Ecto neural progenitor cell (in vitro differentiated cells): ENCODE measurements at places on chromosomes 3 and 15.

DNA sequence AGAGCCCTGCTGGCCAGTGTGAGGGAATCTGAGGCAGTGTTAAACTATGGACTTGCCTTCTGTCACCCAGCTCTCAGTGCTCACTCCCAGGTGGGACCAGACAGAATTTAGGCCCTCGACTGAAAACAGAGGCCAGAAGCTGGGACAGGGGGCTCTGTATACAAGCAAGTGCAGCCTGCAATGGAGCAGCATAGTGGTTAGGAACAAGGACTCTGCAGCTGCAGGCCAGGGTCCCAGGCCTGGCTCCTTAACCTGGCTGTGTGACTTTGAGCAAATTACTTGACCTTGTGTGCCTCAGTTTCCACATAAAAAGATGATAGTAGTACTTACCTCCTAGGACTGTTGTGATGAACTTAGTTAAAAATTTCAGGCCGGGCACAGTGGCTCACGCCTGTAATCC, 39.8 kb downstream of the CMTM7 start:
- no peak for DNase-seq

- DNase-seq, result no peak
Measured at GRCh38 chr15:75947092-75947491, 43.4 kb downstream of the FBXO22 start.

GRCh38 chr15:83549623-83550022, 102.5 kb downstream of the SH3GL3 start:
- no peak for DNase-seq

- no peak for DNase-seq
Measured at GRCh38 chr3:59185591-59186369, 136.0 kb upstream of the CFAP20DC start.

DNA sequence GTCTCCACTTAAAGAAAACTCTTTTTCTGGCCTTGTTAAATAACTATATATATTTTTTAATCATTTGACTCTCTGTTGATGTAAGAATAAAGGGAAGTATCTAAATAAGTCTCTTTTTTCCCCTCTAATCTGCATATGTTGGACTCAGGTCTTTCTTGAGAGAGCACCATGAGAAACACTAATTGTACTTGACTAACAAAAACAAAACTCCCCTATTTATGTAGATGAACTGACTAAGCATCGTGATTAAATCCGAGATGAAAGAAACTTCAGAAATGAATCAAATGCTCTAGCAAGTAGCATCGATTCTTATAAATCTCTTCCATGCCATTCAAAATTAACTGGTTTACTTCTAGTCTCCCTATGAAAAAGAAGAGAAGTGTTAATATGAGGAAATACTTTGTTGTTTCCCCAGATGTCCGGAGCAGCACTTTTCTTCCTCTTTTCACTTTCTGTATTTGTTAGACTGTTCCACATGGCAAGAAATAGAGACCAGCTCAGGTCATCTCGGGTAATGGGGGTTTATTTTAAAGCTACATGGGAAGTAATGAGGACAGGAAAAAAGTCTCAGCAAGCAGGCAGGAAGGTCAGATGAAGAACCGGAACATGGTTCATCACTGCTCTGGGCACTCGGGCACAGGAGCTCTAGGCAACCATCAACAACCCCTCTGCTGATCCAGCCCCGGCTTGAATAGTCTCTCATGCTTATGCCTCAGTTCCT, 288.3 kb downstream of the CNTN6 start:
- DNase-seq, result no peak

DNA sequence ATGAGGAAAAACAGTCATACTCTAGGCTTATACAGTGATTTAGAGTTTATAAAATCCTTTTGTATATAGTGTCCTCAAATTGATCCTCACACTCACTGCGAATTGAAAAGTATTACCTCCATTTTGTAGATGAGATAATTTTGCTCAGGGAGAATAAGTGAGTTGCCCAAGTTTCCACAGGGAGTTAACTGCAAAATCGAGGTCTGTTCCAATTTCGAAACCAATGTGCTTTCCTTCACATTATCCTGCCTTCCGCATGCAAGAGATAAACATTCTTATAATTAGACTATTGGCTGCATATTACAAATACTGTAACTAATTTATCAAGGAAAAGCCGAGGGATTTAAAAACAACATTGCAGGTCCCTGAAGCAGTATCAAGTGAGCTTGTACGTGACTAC, 667.0 kb downstream of the SQOR start:
- no peak for DNase-seq

DNA sequence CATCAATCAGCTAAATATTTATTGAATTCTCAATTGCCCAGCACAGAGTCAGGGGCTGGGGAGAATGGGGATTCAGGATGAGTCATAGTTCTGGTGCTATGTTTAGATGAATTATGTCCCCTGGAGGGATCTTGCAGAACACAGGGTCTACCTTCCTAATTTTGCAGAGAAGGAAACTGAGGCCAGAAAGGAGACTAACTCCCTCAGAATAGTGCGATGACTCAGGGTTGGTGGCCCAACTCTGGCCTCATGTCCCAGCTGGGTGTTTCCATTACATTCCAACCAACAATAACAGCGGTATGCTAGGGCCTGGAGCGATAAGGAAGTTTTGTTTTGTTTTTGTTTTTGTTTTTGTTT, 270.9 kb downstream of the TLE3 start:
- no peak for DNase-seq

GRCh38 chr3:81485444-81485865, 276.0 kb downstream of the GBE1 start:
- DNase-seq, result no peak
